Activated T-helper 1 cell treated with anti-CD3 and anti-CD28 coated beads, Interleukin-12 subunit alpha, Interleukin-12 subunit beta, Interleukin-2, Interleukin-4 antibody, amounts not matched to agents 30 ng/mL and 10 ng/mL and 1 ng/mL, durations not matched to agents 14 hours and 24 hours and 36 hours (primary cell): ENCODE measurements at places on chromosomes 11 and 22.
A peak's percentile ranks its signal among the peaks of the same experiment; 100 is the strongest.

- no peak for DNase-seq
- no peaks in the 10 kb centered on the region for H3K36me3 ChIP-seq
- no peak overlapping the region for H3K4me3 ChIP-seq
- no peak overlapping the region for H3K27ac ChIP-seq
- no peaks in the 10 kb centered on the region for H3K4me1 ChIP-seq
These were observed 46.4 kb upstream of the TBCEL start for GRCh38 chr11:120977266-120978137.

GRCh38 chr22:32996702-32997101 is 61.5 kb downstream of the SYN3 start:
- no peaks in the 10 kb centered on the region for H3K27me3 ChIP-seq
- no peak overlapping the region for H3K27ac ChIP-seq
- no peaks in the 10 kb centered on the region for H3K4me1 ChIP-seq
- H3K4me3 ChIP-seq = no peak overlapping the region
- H3K36me3 ChIP-seq = no peaks in the 10 kb centered on the region

GRCh38 chr22:20176421-20177085 is 25.7 kb upstream of the CCDC188 start:
- no peaks in the 10 kb centered on the region for H3K27me3 ChIP-seq
- H3K27ac ChIP-seq = no peak overlapping the region
- DNase-seq = no peak
- no peaks in the 10 kb centered on the region for H3K4me1 ChIP-seq

- no peaks in the 10 kb centered on the region for H3K27me3 ChIP-seq
- H3K4me1 ChIP-seq = no peaks in the 10 kb centered on the region
- H3K4me3 ChIP-seq = no peak overlapping the region
- no peak for DNase-seq
- no peak overlapping the region for H3K27ac ChIP-seq
These were observed 3.7 kb upstream of the HEPHL1 start for GRCh38 chr11:94017446-94017845.

- H3K27ac ChIP-seq = peak overlapping the region; percentile 90
- H3K4me1 ChIP-seq = peaks cover 62% of the 10 kb centered on the region
- H3K27me3 ChIP-seq = peaks cover 4% of the 10 kb centered on the region
- peak overlapping the region; percentile 28 for H3K4me3 ChIP-seq
These were observed 76.0 kb upstream of the GRK3 start for GRCh38 chr22:25488244-25489020.

DNA sequence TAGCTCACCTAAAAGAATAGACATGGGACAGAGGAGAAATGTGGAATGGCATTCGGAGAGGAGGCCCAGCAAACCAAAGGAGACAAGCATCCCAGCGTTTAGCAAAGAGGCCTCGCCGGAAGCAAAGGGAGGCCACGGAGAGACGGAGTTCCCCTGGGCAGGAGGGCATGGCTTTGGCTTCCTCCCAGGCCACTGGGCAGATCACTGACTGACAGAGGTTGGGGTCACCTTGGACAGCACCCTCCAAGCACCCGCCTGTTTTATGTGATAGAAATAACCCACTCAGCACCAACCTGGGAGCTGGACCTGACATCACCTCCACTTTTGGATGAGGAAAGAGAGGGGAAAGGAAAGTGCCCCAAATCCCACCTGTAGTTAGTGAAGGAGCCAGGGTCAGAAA is 434.1 kb downstream of the BRD1 start:
- no peaks in the 10 kb centered on the region for H3K36me3 ChIP-seq
- no peak overlapping the region for H3K27ac ChIP-seq
- H3K27me3 ChIP-seq = no peaks in the 10 kb centered on the region
- DNase-seq = no peak
- no peak overlapping the region for H3K4me3 ChIP-seq
- H3K4me1 ChIP-seq = no peaks in the 10 kb centered on the region

DNA sequence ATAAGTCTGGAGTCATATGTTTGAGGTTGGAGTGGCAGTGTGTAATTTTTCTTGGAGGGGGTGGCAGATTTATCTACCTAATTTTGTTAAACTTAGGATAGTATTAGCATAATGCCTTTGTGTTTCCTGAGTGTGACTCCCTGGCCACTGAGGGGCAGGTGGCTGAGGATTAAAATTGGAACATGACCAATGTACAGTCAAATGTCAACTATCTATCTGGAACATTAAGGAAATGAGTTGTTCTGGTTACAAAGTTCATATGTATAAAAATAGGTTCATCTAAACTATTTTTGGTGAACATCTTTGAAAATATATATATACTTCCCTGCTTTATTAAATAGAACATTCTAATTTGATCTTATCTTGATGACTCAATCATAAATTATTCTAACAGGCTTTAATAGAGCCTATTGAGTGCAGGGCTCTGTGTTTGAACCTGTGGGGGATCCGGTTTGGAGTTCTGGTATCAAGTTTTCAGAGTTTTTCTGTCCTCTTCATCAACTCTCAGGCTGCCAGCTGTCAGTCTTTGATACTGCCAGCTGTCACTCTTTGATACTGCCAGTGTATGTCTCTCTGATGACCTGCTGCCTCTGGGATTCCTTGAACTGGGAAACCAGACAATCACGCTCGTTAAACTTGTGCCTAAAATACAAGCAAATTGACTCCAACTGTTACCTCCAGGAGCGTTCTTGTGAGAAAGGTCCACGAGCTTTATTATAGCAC is 309.6 kb downstream of the METTL15 start:
- H3K36me3 ChIP-seq = no peaks in the 10 kb centered on the region
- no peak overlapping the region for H3K4me3 ChIP-seq
- DNase-seq = no peak
- no peaks in the 10 kb centered on the region for H3K27me3 ChIP-seq
- H3K27ac ChIP-seq = no peak overlapping the region

- H3K4me1 ChIP-seq = no peaks in the 10 kb centered on the region
- no peak overlapping the region for H3K27ac ChIP-seq
- no peaks in the 10 kb centered on the region for H3K36me3 ChIP-seq
- H3K27me3 ChIP-seq = no peaks in the 10 kb centered on the region
- H3K4me3 ChIP-seq = no peak overlapping the region
- DNase-seq = no peak
These were observed 438.1 kb downstream of the SOX6 start for GRCh38 chr11:15918212-15918611.
